Activated CD4-positive, alpha-beta T cell treated with anti-CD3 and anti-CD28 coated beads for 36 hours (primary cell): ENCODE measurements at places on chromosomes 7 and 10. TPM values are rescaled to one million over a fixed set of nuclear protein-coding genes. Genes with fewer than 3 reads are reported as not detected.

- H3K4me1 ChIP-seq, result no peaks in the 10 kb centered on the region
- no peaks in the 10 kb centered on the region for H3K36me3 ChIP-seq
- H3K27me3 ChIP-seq, result peaks cover 2% of the 10 kb centered on the region
- no peak for DNase-seq
- H3K27ac ChIP-seq, result no peak overlapping the region
Observed at GRCh38 chr10:75462865-75463264, 31.4 kb downstream of the LRMDA start.

LFNG gene
- total RNA-seq, result 14.9 TPM

- no peak for DNase-seq
- no peak overlapping the region for H3K27ac ChIP-seq
- no peaks in the 10 kb centered on the region for H3K27me3 ChIP-seq
- H3K4me1 ChIP-seq, result no peaks in the 10 kb centered on the region
- no peak overlapping the region for H3K4me3 ChIP-seq
Observed at GRCh38 chr7:147556317-147556716, 1034.2 kb upstream of the C7orf33 start.

DNA sequence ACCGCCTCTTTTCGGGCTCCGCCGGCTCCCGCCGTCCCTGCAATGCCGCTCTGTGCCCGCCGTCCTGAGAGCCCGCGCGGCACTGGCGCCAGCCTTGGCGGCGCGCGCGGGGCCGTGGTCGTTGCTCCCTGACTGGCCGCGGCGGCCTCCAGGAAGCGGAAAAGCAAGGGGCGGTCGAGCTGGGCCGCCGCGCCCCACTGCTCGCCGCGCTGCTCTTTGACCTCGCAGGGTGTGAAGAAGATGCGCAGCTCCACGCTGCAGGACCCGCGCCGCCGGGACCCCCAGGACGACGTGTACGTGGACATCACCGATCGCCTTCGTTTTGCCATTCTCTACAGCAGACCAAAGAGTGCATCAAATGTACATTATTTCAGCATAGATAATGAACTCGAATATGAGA is at the start of gene CDC14C:
Gene CDC14C, plus strand, starts transcription at position 115 of the 400 bp plus-strand sequence. Its CDS starts 126 bp downstream, at position 241.
- no peaks in the 10 kb centered on the region for H3K4me1 ChIP-seq
- H3K36me3 ChIP-seq, result no peaks in the 10 kb centered on the region
- no peaks in the 10 kb centered on the region for H3K27me3 ChIP-seq
- DNase-seq, result no peak
- no peak within 1 kb of the TSS for H3K4me3 ChIP-seq
- H3K27ac ChIP-seq, result no peak within 1 kb of the TSS

DNA sequence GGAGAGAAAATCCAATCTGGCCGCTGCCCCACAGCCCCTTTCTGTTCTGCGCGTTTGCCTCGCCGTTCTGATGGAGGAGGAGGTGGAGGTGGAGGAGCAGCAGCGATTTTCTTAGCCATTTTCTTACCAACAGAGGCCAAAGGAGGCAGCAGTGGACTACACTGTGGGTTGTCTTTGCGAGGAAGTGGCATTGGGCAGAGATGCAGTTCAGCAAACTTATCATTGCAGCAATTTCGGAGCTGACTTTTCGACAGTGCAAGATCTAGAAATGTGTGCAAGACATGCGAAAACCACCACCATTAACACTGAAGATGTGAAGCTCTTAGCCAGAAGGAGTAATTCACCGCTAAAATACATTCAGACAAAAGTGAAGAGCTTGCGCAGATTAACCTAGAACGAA is 1.9 kb upstream of the ARL4A start:
- no peaks in the 10 kb centered on the region for H3K36me3 ChIP-seq
- DNase-seq, result peak; percentile 39
- peaks cover 30% of the 10 kb centered on the region for H3K4me1 ChIP-seq
- H3K27me3 ChIP-seq, result no peaks in the 10 kb centered on the region

SLC13A1 gene
- not detected for total RNA-seq

- H3K27me3 ChIP-seq, result no peaks in the 10 kb centered on the region
- H3K27ac ChIP-seq, result peak overlapping the region; percentile 8
- DNase-seq, result no peak
- peaks cover 25% of the 10 kb centered on the region for H3K36me3 ChIP-seq
- H3K4me3 ChIP-seq, result peak overlapping the region; percentile 81
Observed at GRCh38 chr10:121974019-121974534, 940 bp downstream of the NSMCE4A start.

DNA sequence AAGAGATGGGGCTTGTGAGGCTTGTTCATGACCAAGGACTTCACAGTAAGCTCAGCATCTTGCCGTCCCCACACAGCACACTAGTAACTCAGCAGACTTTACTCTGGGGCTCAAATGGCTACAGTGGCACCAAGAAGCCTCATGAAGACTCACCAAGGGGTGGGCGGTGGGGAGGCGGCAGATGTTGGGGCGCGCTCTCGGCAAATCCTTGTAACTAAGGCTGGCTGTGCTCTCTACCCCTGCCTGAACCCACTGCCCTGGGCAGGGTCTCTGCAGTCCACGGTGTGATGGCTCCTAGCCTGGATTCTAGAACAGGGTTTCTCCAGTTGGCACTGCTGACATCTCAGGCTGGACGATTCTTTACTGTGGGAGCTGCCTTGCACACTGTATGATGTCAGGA is 12.4 kb upstream of the SMARCD3 start:
- no peaks in the 10 kb centered on the region for H3K36me3 ChIP-seq
- no peak overlapping the region for H3K4me3 ChIP-seq
- H3K27me3 ChIP-seq, result peaks cover 16% of the 10 kb centered on the region
- H3K27ac ChIP-seq, result no peak overlapping the region
- no peaks in the 10 kb centered on the region for H3K4me1 ChIP-seq

RARRES2 gene
- total RNA-seq, result not detected

PRTFDC1 gene
- total RNA-seq, result 0.32 TPM

HERC4 gene
- 39.5 TPM for total RNA-seq

PNLIPRP1 gene
- total RNA-seq, result not detected

DNA sequence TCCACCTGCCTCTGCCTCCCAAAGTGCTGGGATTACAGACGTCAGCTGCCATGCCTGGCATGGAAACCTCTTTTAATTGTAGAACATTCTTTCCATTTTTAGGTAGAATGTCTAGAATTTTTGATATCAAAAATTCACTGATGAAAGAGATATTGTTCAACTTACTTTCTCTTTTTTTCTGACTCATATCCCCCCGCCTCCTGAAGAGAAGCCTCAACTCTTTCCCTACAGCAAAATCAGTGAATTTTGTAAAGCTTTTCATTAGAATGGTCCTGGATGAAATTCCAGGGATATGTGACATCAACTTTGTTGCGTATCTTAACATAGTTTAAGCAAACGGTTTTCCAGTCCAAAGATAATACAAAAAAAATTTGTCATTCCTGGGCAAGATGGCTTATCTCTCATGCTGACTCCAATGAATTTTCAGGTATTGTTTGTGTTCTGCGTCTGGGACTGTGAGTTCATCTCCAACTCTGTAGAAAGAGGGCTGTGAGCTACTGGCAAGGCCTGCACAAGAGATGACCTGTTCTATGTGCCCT is 256.8 kb downstream of the BMPER start:
- H3K4me3 ChIP-seq, result no peak overlapping the region
- no peak for DNase-seq
- no peak overlapping the region for H3K27ac ChIP-seq

COMMD3 gene
- total RNA-seq, result 77.1 TPM

- H3K36me3 ChIP-seq, result peaks cover 13% of the 10 kb centered on the region
- H3K4me1 ChIP-seq, result peaks cover 29% of the 10 kb centered on the region
- H3K27me3 ChIP-seq, result peaks cover 13% of the 10 kb centered on the region
- H3K4me3 ChIP-seq, result peak overlapping the region; percentile 93
Observed at GRCh38 chr10:110566472-110567200, 859 bp upstream of the SMC3 start.

GNGT1 gene
- not detected for total RNA-seq

PAX4 gene
- not detected for total RNA-seq

NEUROG3 gene
- total RNA-seq, result 0.18 TPM

DNA sequence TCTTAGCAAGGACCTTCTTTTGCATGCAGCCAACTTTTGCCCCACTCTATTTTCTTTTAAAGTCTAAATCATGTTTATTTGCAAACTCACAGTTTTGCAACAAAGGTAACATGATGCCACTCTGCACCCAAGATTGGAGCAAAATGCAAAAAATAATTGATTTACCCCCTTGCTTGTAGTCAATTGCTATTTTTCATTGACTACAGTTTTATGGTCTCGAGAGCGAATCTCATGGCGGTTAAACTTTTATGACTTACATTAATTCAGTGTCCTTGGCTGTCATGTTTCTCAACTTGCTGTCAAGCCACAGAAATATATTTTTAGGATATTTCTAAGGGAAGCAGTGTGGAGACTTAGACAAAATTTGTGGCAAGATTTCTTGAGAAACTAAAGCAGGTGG is 110.0 kb upstream of the JCAD start:
- no peak overlapping the region for H3K4me3 ChIP-seq
- H3K4me1 ChIP-seq, result no peaks in the 10 kb centered on the region
- H3K27ac ChIP-seq, result no peak overlapping the region
- no peaks in the 10 kb centered on the region for H3K36me3 ChIP-seq

NRAP gene
- not detected for total RNA-seq

GRCh38 chr7:102098986-102099385 is 187.7 kb upstream of the SH2B2 start:
- no peak overlapping the region for H3K27ac ChIP-seq
- no peak overlapping the region for H3K4me3 ChIP-seq
- H3K27me3 ChIP-seq, result no peaks in the 10 kb centered on the region
- peaks cover 8% of the 10 kb centered on the region for H3K36me3 ChIP-seq
- DNase-seq, result no peak

DNA sequence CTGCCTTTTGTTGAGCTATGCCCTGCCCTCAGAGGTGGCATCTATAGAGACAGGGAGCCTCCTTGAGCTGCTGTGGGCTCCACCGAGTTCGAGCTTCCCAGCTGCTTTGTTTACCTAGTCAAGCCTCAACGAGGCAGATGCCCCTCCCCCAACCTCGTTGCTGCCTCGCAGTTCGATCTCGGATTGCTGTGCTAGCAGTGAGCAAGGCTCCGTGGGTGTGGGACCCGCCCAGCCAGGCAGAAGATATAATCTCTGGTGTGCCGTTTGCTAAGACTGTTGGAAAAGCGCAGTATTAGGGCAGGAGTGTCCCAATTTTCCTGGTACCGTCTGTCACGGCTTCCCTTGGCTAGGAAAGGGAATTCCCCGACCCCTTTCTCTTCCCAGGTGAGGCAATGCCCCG is 88.4 kb upstream of the CDK6 start:
- no peak overlapping the region for H3K4me3 ChIP-seq
- no peaks in the 10 kb centered on the region for H3K4me1 ChIP-seq
- peaks cover 2% of the 10 kb centered on the region for H3K36me3 ChIP-seq
- no peak for DNase-seq
- H3K27ac ChIP-seq, result no peak overlapping the region

GRCh38 chr10:121700416-121700815 is 102.2 kb upstream of the FGFR2 start:
- no peak for DNase-seq
- peaks cover 3% of the 10 kb centered on the region for H3K27me3 ChIP-seq
- H3K36me3 ChIP-seq, result no peaks in the 10 kb centered on the region
- no peaks in the 10 kb centered on the region for H3K4me1 ChIP-seq

DNA sequence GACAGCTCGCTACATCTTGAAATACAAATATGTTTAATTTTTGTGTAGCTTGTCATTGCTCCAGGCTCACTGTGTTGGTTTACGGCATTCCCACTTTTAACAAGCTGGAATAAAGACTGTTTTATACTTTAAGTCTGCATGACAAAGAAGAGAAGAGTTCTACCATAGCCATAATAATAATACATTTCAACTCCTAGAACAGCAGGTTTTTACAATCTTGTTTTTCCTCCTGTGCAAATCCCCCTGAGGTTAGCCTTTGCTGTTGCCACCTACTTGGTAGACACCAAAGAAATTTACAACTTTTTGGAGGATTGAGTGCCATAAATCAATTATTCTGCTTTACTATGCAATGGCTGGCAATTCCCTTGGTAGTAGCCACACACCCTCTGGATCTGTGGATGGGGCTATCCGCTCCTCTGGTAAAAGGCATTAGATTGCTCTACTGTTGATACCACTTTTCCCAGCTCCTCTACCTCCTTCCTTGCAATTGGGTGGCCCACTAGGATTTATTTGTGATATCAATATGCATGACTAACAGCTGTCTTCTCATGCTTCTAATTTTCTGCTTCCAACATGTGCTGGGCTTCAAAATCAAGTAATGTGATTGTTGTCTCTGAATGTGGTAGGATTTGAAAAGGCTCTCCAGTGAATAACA is 60.2 kb downstream of the SFMBT2 start:
- no peak overlapping the region for H3K4me3 ChIP-seq
- H3K27ac ChIP-seq, result no peak overlapping the region
- no peak for DNase-seq
- no peaks in the 10 kb centered on the region for H3K27me3 ChIP-seq

- H3K27ac ChIP-seq, result no peak overlapping the region
- H3K4me1 ChIP-seq, result no peaks in the 10 kb centered on the region
- DNase-seq, result no peak
- no peaks in the 10 kb centered on the region for H3K36me3 ChIP-seq
- H3K4me3 ChIP-seq, result no peak overlapping the region
- peaks cover 18% of the 10 kb centered on the region for H3K27me3 ChIP-seq
Observed at GRCh38 chr10:97080051-97080776, 105.5 kb downstream of the SLIT1 start.

FKBP14 gene
- total RNA-seq, result 8.3 TPM

DNA sequence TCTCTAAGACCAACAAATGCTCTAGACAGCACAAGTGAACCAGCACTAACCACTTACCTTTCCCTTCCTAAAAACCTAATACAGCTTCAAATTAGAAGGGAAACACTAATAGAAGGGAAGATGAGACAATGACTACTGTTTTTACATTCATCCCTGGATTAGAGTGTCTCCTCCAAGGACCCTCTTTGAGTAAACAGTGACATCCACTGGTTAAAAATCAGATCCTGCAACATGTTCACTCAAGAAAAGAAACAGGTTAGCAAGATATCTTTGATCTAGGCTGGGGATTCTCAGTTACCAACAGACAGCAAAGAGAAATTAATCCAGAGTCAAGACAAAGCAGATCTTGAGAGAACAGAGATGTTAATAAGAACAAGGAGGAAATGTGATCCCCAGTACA is 177.7 kb upstream of the GHITM start:
- H3K4me1 ChIP-seq, result no peaks in the 10 kb centered on the region
- H3K36me3 ChIP-seq, result no peaks in the 10 kb centered on the region
- peaks cover 3% of the 10 kb centered on the region for H3K27me3 ChIP-seq
- no peak overlapping the region for H3K4me3 ChIP-seq
- no peak overlapping the region for H3K27ac ChIP-seq
- no peak for DNase-seq

PCGF6 gene
- 10.4 TPM for total RNA-seq

GRCh38 chr7:29921404-29922010 is 68.1 kb downstream of the SCRN1 start:
- no peak overlapping the region for H3K27ac ChIP-seq
- H3K36me3 ChIP-seq, result peaks cover 2% of the 10 kb centered on the region
- H3K27me3 ChIP-seq, result no peaks in the 10 kb centered on the region
- no peak overlapping the region for H3K4me3 ChIP-seq
